ENCODE measurements at places on chromosomes 1 and 21.

DNA sequence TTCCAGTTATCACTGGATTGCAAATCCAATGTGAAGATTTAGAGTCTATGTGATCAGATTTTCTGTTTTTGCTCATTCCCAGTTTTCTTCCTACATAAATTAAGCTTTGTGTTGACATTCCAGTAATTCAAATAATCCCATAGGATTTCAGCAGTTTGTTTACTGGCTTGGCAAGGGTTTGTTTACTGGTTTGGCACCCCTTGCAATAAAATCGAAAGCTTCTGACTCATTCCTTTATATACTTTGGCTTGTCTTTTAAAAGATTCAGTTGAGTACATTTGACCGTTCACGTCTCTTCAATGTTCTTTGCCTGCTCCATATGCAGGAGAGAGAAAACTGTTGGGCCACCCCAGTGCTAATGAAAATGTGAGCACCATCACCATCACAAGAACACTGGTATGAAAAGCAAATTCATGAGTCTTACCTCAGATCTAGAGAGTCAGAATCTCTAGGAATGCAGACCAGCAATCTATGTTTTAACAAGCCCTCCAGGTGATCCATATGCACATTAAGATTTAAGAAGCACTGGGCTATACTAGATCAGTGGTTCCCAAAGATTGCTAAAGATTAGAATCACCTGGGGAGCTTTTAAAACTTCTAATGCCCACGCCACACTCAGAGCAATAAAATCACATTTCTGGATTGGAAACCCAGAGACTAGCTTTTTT, 32.8 kb downstream of the ZC3H11B start:
- DNase-seq = no peak

DNA sequence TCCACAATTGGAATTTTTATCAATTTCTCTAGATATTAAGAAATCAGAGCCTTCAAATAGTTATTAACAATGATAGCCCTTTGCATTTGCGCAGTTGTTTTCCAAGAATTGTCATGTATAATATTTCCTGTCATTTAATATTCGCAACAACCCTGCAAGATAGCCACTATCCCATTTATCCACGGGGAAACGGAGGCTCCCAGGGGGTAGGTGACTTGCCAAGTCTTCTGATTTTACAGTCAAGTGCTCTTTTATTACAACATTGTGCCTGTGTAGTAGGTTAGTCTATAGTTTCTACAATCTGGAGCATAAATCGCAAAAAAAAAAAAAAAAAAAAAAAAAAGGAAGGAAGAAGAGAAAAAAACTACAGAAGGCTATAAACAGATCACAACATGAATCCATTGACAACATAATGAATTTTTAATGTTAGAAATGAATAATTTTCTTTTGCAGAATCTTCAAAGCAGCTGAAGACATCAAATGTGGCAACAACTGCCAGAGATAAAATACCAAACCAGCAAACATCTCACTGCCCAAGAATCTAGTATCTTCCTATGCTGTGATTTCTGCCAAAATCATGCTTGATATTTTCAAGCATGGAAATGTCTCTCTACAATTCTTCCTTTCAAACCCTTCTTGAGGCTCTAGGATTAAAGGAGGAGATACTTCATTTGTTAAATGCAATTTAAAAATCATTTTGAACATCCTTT, 125.5 kb downstream of the PTPN14 start:
- no peak for DNase-seq

DNA sequence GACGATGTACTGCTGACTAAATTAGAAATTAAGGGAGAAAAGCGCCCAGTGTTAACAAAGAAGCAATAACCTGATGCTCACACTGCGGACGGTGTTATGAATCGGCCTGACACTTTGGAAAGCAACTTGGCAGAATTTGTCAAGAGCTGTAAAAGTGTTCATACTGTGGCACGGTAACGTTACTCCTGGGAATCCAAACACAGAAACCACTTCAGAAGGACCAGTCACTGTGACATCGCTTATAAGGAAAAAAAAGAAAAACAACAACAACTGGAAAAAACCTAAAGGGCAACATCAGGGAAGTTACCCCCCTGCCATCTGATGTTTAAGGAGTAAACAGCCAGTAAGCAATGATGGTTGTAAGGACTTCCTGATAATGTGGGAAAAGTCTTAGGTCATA, 27.7 kb downstream of the CAPZB start:
- no peak for DNase-seq

DNA sequence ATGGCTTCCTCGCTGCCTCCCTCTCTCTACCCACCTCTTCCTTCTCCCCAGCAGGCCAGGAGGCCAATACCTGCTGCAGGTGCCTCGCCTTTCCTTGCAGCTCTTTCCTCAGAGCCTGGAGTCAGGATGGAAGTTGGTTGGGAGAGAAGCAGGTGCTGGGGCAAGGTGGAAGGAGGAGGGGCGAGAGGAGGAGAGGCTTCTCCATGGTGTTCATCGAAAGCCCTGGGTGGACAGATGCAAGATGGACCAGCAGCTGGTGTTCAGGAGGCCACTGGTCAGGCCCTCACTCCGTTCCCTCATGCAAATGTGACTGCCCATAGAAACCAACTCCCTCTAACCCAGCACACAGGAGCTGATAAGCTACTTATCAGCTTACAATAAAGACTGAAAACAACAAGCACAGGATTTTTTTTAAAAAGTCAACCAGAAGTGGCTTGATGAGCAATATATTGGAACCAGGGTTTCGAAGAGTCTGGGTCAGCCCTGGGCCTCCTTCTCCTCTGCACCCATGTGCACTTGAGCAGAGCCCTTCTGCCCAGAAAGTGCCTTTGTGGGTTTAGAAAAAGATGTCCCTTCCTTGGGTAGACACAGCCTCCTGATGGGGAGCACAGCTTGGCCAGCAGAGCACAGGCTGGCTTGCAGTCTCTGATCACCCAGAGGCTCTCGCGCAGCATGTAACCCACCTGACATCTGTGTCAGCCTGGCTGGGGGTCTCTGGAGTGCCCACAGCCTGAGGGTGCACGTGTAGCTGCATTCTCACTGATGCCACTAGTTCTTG, 16.6 kb upstream of the GSTM4 start:
- no peak for DNase-seq

DNA sequence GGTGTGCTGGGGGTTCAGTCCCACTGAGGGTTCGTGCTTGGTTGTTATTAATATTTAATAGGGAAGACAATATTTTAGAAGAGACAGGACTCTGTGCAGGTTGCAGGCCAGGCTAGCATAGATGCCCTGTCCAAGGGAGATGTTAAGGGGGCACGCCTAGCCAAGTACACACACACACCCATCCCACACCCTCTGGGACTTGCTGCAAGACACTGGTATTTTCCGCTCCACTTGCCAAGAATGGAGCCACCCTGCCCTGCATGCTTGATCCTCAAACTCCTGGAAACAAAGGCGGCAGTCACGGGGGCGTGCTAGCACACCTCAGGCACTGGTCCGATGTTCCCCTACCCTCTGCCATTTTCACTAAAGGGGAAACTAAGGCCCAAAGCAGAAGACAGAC, 99.1 kb downstream of the MRPL37 start:
- no peak for DNase-seq

- DNase-seq = no peak
Observed at GRCh38 chr1:165942927-165943597, 115.6 kb downstream of the UCK2 start.

GRCh38 chr21:43362321-43362791, 64.6 kb downstream of the SIK1 start:
- no peak for DNase-seq

DNA sequence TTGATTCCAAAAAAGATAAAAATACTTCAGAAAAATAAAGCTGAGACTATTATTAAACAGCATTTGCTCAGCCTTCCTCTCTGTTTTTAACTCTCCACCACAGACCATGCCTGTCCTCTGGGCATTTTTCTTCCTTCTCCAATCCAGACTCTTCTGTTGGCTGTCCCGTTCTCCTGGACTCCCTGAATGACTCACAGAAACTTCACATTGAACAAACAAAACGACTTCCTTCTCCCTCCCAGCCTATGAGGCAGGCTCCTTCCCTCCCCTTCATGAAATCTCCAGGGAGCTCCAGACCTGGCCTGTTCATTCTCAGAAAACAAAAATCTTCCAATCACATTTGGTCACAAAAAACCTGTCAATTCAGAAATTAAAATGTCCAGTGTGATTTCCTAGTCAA, 421.3 kb downstream of the NPHP4 start:
- DNase-seq = no peak

DNA sequence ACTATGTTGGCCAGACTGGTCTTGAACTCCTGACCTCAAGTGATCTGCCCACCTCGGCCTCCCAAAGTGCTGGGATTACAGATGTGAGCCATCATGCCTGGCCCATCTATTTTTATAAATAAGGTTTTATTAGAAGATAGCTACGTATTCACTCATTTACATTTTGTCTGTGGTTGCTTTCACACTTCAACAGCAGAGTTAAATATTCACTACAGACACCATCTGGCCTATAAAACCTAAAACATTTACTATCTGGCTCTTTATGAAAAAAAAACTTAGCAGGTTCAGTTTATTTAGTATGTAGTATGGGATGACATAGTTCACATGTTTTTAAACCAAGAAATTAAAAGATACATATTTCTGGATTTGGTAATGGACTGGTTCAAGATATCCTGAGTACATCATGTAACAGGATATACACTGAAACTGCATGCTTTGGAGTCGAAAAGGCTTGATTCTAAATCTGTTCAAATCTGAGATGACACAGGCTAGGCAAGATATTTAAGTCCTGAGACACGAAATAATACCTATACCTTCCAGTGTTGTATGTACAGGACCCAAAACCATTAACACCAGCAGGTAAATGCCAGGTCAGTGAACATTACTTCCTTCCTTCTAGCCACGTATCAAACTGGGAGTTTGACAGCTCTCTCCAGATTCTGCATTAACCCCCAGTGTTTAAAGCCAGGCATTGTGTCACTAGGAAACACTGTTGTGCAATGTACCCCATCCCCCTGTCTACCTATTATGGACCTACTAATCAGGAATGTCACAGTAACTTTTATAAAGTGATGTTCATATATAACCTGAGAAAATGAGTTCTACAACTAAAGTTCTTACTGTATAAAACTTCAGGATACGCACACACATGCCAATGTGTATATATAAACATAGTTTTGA, 54.3 kb upstream of the SDC3 start:
- DNase-seq = no peak

GRCh38 chr1:29532285-29532684, 296.0 kb downstream of the PTPRU start:
- DNase-seq = no peak

Data from H54 (cell line).